Suppressor macrophage treated with lipopolysaccharide for 1 hour (primary cell): ENCODE measurements at places on chromosomes 6 and 20.

GRCh38 chr6:128605961-128606360, 85.6 kb upstream of the PTPRK start:
- DNase-seq, result no peak

- no peak for DNase-seq
Observed at GRCh38 chr20:44516491-44516890, 5.4 kb downstream of the SERINC3 start.

- DNase-seq, result no peak
Observed at GRCh38 chr20:38723848-38724625, at the start of gene SLC32A1. SLC32A1 (plus strand) TSS chr20:38724486; CDS start chr20:38724725, 239 bp downstream.

DNA sequence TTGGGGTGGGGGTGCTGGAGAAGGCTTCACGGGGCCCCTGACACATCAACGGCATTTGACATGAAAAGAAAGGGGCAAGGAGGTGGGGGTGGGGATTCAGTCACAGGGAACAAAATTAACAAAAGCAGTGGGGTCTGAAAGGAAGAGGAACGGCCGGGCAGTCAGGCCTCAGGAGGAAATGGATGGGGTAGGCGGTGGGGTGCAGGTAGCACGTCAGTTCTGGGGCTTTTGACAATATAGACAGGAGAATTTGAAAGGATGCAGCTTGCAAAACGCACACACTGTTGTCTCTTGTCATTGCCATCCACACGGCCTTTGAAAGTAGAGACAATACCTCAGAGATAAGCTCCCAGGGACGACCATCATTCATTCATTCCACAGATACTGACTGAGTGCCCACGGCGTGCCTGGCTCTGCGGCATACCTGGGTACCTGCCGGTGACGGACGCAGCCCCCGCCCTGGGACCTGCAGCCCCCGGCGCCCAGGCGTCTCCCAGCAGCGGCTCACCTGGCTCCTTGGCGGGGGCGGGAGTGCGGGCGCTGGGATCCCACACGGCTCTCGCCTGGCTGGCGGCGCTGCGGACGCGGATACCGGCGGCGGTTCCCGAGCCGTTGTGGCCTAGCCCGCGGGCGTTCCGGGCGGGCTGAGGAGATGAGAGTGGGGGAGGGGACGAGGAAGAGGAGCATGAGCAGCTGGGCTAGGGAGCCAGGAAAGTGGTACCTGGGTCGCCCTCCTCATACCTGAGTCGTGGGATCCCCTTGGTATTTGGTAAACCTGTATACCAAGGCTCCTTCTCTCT, at the start of gene SLC26A8:
SLC26A8 (minus strand) TSS at position 646 of the 800 bp plus-strand sequence. CDS start 4,934 bp downstream, outside the sequence.
- no peak for DNase-seq

GRCh38 chr20:40683894-40684268, 5.2 kb downstream of the MAFB start:
- no peak for DNase-seq

DNA sequence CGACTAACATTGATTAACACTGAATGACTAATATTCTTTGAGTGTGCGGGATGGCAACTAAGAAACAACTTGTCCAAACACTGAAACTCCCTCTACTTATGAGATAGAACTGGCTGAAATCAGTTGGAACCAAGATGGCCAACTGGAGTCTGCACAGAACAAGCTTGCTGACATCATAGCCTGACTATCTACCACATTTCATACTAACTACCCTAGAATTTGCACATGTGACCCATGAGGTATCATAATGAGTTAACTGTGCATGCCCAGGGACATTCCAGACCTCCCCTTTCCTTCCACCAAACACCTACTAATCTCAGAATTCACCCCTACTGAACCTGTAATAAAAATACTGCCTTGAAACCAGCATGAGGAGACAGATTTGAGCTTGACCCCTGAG, 43.2 kb downstream of the PHIP start:
- no peak for DNase-seq
